ENCODE measurements at places on chromosomes 2 and 18.

DNA sequence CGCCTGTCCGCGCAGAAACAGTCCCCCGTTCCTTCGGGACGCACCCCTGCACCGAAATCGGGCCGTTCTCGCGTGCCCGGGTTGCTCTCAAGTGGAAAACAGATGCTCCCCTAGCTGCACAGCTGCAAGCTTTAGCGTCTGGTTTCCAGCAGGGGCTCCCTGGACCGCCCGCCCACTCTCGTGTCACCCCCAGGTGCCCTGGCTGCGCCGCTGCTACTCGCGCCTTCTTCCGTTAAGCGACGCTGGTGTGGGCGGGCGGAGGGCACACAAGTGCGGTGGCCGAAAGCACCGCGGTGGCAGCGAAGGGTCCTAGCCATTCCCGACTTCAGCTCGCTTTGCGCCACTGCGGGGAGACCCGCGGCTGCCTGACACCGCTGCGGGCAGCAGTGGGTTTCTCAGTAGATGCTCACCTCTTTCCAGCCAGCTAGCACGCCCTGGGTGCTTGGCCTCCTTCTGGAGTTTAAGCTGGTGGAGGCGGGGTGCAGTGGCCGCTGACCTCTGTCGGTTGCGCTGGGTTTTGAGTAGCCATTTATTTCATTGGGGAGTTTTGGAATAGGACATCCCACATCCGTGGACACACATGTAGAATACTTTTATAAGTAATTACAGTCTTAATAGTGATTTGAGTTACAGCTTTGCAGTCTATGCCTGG lies 806 bp downstream of the ZNF407 start:
- no peak for DNase-seq

DNA sequence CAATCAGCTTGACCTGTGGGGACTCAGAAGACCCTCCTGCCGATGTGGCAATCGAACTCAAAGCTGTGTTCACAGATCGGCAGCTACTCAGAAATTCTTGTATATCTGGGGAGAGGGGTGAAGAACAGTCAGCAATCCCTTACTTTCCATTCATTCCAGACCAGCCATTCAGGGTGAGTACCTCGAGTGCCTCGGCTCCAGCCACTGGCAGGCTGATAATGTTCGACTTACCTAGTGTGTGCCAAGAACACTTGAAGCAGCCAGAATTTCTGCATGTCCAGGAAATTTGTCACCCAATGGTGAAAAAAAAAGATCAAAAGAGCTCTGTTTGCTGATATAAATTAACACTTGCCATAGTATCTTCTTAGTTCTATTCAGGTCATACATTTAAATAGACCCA lies 2.3 kb downstream of the LGALSL start:
- no peak for DNase-seq

- no peak for DNase-seq
Observed at GRCh38 chr2:67046591-67046990, 350.5 kb upstream of the ETAA1 start.

DNA sequence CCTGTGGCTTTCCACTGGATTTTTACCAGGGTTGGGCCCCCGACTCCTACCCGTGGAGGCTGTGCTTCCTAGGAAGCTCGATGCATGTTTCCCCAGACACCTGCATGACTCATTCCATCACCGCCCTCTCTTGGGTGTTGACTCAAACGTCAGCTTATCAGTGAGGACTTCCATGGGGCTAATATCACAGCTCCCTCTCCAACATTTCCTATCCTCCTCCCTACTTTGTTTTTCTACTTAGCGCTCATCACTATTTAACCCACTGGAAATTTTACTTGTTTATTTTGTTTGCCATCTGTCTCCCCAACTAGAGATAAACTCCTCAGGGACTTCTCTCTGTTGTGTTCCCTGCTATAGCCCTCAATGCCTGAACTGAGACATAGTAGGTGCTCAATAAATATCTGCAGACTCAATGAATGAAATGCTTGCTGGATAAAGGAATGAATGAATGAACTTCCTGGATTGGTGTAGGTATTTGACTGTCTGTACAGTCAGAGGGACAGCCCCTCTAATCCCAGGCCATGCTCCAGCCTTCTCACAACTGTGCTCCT lies 89.7 kb upstream of the MSH2 start:
- DNase-seq: no peak

DNA sequence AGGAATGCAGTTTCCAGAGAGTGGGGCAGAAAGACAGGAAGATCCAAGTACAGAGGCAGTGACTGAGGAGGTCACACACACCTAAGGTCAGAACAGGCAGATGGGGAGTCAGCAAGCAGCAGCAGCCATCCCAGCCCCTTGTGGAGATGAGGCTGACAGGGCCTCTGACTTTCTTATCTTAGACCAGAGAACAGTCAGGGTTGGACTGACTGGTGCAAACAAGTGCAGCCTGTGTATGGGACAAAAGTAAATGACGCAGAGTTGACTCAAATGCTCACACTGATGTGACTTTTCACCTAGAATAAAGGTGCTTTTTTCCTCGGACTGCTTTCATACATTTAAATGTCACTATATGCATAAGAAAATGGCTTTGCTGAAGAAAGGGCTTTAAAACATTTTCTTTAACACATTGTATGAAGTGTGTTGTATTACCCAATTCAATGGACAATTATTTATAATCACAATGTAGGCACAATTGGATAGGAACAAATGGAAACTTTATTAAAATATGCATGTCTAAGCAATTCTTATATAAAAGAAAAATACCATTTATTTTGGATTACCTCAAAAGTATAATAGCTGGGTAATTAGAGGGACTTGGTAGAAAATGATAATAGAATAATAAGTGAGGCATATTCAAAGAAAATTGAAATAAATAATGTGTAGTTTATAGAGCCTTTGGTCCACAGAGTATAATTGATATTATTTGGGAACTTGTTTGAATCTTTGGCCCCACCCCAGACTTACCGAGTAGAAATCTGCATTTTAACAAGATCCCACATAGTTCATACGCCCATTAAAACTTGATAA lies 1321.5 kb upstream of the CELF4 start:
- no peak for DNase-seq

DNA sequence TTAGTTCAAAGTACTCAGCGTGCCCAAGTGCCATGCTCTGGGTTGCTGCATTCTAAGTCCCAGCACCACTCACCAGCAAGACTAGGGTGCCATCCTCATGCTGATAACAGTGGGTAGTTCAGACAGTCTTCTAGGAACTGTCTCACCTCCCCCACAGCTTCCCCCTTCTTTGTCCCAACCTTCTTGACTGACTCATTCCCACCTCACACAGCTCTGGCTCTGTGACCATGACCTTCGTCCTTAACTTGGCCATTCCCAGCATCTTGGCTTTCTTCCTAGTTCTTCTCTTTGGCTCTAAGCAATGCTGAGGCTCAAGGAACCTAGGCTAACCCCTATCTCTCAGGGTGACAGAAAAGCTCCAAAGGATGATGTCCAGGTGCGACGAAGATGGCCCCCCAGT lies 20.0 kb upstream of the CXCR4 start:
- DNase-seq: no peak

Measured in NCI-H2081 treated with DMSO at 0.1 percent for 48 hours (cell line).